M059J (cell line): ENCODE measurements at places on chromosomes 2 and 18. TPM values are rescaled to one million over a fixed set of nuclear protein-coding genes. Genes with fewer than 3 reads are reported as not detected.

- no peak for DNase-seq
Measured at GRCh38 chr18:22998344-22998743, 65.2 kb downstream of the RBBP8 start.

GRCh38 chr2:196170606-196171247 is 651 bp downstream of the STK17B start:
- DNase-seq, result peak; percentile 69

DNA sequence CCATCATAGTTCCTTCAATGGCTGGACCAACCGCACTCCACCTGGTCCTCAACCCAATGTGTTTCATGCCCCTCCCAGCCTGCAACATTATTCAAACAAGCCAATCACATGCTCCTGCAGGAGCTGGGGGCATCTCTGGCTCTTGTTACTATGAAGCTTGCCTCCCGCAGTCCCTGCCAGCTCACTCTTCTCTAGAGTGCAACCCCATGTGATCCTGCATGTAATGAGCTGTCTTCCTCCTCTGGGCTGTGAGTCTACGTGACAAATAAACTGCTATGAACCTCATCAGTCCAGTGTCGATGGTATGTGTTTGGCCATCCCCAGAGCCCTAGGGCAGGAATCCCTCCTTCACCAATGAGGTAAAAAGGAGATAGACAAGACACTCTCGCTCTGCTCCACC is 15.8 kb upstream of the BOD1L2 start:
- no peak for DNase-seq

The CD8B gene
- not detected in 2 replicates for total RNA-seq

The TMEM163 gene
- total RNA-seq, result not detected in 2 replicates

The ARHGEF4 gene
- total RNA-seq, result 0.10 TPM in 1 of 2 replicates, not detected in the other

DNA sequence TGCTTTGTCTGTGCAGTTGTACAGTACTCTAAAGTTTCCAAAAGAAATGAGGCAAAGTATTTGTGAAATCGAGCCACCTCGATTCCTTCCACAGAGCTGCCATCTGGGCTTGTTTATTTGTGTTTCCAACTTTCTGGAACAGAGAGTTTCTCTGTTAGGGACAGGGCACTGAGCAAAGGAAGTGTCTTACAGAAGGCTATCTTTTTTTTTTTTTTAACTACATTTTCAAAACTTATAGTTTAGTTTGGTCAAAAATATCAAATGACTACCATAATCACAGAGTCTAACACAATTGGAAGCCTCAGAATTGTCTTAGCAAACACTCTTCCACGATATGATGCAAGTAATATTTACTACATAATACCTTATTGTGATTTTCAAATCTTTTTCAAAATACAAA is 796 bp downstream of the RFTN2 start:
- no peak for DNase-seq

DNA sequence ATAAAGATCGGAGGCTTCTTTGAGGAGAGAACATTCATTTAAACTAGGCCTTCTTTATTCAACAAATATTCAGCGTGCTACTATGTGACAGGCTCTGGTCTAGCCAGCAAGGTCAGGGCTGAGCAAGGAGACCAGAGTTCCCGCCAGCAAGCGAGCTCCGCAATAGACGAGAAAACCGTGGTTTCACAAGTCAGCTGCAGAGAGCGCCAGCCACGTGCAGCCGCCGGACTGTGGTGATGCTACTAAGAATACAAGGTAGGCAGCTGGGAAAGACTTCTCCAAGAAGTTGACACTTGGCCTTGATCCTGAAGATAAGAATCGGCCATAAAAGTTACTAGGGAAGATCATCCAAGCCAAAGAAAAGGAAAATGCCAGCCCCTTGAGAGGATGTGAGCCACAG is 533.7 kb upstream of the SALL3 start:
- DNase-seq, result no peak

GRCh38 chr2:174024524-174025270 is 59.5 kb upstream of the SP3 start:
- peak; percentile 66 for DNase-seq

GRCh38 chr2:78051480-78051879 is 529.3 kb upstream of the LRRTM4 start:
- no peak for DNase-seq

The CRYGD gene
- total RNA-seq, result not detected in 2 replicates

The THOC1 gene
- 31.8 and 38.9 TPM in 2 replicates for total RNA-seq

The PNO1 gene
- 24.0 and 25.6 TPM in 2 replicates for total RNA-seq

The IL36B gene
- total RNA-seq, result not detected in 2 replicates

DNA sequence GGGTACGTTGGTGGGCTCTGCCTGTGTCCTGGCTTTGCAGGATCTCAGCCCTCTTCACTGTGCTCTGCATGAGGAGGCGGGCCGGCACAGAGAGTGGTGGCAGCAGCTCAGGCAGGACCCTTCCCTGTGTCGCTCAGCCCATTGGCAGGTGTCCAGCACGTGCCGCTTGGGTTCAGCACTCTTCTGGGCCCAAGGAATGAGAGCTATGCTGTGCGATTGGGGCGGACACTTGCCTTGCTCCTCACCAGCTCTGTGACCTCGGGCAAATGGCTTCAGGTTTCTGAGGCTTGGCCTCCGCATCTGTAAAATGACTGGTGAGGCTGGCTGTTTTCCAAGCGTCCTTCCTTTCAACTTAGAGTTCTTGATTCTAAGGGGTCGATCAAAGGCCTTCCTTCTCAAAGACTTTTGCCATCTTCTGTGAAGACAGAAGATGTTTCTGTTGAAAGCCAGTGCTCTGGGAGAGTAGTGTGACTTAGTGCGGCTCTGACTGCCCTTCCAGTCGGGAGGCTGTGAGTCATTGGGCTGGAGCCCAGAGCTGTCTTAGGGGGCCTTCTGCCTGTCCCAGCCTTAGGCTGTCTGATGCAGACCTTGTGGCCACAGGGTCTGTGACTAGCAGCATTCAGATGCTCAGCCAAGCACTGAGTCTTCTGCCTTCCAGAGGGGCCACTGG is 35.6 kb downstream of the GLI2 start:
- peak; percentile 93 for DNase-seq

DNA sequence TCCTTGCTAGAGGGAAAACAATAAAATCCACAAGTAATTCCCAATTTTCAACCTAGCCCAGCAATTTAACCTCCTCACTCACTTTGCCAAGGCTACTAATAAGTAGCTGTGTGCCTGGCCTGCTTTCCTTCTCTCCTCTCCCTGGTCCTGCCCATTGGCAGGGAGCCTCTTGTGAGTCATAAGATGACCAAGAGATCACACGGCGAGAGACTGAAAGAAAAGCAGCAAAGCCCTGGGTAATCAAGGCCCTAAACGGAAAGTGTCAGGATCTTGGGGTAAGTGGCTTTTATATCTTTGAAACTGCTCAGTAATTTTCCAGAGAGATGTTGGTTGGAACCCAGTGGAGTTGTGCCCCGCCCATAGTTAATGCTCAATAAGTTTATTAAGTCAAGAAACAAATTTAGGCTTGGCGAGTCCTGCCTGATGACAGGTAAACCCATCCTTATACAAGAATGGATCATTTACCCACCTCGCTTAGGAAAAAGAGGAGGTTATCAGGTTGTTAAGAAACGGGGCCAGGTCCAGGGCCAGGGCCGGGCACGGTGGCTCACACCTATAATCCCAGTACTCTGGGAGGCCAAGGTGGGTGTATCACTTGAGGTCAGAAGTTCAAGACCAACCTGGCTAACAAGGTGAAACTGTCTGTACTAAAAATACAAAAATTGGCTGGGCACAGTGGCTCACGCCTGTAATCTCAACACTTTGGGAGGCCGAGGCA is 10.0 kb upstream of the ADAM17 start:
- peak; percentile 95 for DNase-seq

- no peak for DNase-seq
Measured at GRCh38 chr18:64929036-64929435, 780.1 kb upstream of the LINC00305 start.

- no peak for DNase-seq
Measured at GRCh38 chr2:68475110-68475509, 7.7 kb downstream of the APLF start.

The NDUFAF7 gene
- 15.3 and 16.7 TPM in 2 replicates for total RNA-seq

- no peak for DNase-seq
Measured at GRCh38 chr2:45220227-45220626, 211.0 kb upstream of the SIX2 start.

GRCh38 chr2:144421606-144422510 is 98.1 kb downstream of the ZEB2 start:
- DNase-seq, result no peak

- peak; percentile 9 for DNase-seq
Measured at GRCh38 chr18:75376004-75376403, 51.5 kb downstream of the SMIM21 start.

GRCh38 chr2:65364986-65365733 is 67.2 kb downstream of the SPRED2 start:
- DNase-seq, result no peak

The VWA3B gene
- total RNA-seq, result not detected in 2 replicates

DNA sequence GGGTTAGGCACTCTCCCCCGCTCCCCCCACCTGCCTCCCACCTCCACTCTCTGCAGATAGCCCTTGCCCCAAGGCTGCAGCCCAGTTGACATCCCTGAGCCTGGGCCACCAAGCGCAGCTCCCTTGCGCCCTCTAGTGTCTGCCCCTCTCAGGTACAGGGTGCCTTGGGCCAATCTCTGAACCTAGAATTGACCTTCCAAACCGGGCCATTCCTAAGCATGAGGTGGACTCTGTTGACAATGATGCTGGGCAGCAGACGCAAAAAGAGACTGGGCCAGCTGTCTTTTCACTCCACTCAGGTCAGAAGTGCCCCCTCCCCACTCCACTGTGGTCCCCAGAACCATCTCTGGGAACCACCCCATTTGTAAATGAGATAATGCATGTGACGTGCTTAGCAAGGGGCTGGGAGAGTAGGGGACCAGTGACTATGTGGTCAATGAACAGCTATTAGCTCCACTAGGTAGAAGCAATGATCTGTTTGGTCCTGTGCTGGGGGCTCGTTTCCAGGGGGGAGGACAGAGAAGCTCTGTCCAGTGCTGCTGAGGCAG is 43.3 kb upstream of the PLB1 start:
- DNase-seq, result peak; percentile 54

GRCh38 chr18:23122334-23123229 is 12.7 kb upstream of the CABLES1 start:
- DNase-seq, result no peak

The SPATS2L gene
- total RNA-seq, result 180 and 223 TPM in 2 replicates

- DNase-seq, result no peak
Measured at GRCh38 chr18:35241448-35241804, 592 bp downstream of the ZNF397 start.

DNA sequence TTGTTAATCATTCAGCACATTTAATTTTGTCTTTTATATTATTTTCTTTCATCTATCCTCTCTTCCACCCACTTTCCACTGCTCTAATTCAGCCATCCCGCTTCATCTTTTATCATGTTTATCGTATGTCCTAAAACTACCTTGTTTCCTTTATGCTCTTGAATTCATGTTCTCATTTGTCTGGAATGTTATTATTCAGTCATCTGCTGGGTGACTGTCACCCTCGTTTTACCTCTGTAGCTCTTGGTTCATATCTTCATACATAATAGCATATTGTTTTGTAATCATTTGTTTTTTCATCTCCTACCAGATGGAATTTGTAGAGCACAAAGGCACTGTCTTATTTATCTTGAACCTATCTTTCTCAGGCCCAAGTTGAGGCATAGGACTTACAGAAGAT is 37.0 kb downstream of the SMCHD1 start:
- DNase-seq, result no peak

GRCh38 chr18:31424383-31424988 is 23.1 kb upstream of the DSG3 start:
- DNase-seq, result no peak

The REG3A gene
- not detected in 2 replicates for total RNA-seq

DNA sequence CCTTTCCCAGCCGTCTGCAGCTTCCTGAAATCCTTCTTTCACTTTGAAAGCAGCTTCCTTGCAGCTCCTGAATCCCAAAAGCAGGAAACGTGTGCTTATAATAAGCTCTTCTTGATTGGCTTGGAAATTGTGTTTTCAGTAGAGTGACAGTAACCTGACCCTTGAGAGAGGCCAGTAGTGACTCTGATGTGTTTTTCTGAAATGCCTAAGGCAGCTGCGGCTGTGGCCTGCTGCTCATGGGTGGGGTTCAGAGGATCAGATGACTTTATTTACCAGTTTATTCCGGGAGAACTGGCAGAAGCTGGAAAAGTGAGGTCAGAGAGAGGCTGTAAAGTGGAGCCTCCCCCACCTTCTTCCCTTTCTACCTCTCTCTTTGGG is 31.9 kb upstream of the RPIA start:
- peak; percentile 86 for DNase-seq

The DNAJC5G gene
- not detected in 2 replicates for total RNA-seq

DNA sequence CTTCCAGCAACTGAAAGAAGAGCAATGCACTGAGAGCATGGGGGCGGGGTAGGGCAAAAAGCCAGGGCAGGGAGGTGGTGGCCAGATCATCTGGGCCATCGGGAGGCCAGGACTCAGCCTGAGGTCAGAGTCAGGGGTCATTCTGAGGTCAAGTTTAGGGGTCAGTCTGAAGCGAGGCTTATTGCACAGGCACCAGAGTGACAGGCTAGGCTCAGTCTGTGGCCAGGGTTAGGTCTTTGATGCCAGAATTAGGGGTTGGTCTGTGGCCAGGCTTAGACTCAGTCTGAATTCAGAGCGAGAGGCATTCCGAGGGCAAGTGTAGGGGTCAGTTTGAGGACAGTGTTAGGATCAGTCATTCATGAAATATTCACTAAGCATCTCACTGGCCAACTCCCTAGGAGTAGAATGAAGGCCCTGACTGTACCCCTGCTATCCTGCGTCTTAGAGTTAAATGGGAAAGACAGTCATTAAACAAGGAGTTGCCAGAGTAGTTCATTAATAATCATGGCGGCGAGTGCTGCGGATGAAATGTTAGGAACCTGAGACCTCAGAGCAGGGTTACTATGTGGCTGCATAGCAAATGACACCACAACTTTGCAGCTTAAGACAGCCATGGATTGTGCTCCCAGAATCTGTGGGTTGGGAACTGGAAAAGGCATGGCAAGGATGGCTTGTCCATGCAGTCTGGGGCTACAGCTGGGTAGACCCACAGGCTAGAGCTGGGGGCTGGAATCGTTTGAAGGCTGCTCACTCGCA is 198.7 kb downstream of the CYP26B1 start:
- DNase-seq, result peak; percentile 93

DNA sequence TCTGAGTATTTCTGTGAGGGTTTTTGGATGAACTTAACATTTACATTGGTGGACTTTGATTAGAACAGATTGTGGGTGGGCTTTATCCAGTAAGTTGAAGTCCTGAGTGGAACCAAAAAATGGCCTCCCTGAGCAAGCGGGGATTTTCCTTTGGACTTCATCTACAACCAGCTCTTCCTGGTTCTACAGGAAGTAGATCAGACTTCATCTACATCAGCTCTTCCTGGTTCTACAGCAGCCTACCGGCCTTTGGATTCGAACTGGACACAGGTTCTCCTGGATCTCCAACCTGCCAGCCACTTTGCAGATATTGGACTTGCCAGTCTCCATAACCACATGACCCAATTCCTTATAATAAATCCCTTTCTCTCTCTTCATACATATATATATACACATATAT is 79.9 kb upstream of the STK39 start:
- no peak for DNase-seq

DNA sequence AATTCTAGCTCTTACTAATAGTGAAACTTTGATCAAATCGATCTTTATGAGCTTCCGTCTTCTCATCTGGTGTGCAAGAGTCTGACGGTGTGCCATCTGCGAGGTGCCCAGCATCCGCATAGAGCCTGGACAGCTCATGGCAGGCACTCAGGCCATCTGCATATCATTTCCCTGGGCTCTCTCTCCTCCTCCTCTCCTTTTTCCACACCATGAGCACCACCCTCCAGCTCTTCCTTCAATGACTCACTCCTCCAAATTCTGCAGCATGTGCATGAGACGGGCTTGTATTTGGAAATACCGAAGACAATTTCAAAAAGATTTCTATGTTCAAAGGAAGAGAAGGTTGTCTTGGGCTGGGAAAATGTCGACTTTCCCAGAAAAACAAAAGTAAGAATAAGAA is 161.1 kb downstream of the CCBE1 start:
- DNase-seq, result peak; percentile 40

- no peak for DNase-seq
Measured at GRCh38 chr2:56021136-56021474, 97.5 kb upstream of the EFEMP1 start.
